ENCODE measurements at places on chromosomes 13 and 19.

DNA sequence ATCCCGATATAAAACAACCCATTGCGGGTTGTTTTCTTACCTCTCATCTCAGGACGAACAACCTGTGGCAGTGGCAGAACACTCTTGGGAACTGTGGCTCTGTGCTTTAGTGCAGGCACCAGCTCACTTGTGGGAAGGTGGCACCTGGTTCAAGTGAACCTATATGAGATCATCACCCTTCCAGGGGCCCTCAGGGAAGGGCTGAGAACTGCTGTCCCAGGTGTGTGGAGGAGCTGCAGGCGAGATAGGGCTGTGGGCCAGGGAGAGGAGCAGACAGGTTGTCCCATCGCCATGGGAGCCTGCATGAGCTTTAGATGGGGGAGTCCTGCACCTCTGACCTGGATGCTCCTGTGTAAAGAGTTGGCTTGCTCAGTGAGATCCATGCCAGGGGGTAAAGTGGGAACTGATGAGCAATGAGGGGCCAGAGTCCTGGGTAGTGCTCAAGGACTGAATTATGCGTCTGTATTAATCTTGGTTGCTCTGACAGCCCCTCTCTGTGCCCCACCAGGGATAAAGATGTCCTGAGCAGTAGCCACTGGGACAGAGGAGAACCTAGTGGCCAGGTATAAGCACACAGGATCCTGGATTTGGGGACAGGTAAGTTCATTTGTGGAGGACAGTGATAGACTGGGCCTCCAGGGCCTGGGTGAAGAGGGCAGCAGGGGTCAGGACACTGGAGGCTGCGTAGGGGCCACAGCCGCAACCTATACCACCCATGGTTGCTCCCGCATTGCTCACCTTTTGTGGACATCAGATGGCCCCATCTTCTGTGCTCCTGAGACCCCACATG, 8.7 kb downstream of the CEACAM4 start:
- DNase-seq, result no peak

DNA sequence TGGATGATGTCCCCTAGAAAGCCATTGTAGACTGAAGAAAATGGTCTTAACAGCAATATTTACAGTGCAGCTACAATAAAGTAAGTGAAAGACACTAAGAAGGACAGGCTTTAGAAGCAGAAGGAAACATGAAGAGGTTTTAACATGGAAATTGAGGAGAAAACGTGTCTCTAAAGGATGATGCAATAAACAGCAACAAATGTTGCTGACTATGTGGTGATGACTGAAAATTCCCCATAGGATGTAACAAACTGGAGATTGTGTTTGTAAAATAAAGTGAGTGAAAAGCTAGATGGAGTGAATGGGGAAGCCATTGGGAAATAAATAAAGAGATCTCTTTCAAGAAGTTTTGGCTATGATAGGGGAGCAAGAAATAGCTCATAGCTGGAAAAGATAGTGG, 186.7 kb upstream of the IPO5 start:
- no peak for DNase-seq

GRCh38 chr19:41876847-41877832, at the start of gene CD79A:
Gene CD79A, plus strand, starts transcription at chr19:41877279. Its CDS starts 26 bp downstream, at chr19:41877305.
- no peak for DNase-seq

GRCh38 chr13:96575423-96576320, 418.6 kb downstream of the OXGR1 start:
- no peak for DNase-seq

- no peak for DNase-seq
These were observed 7.5 kb upstream of the ATP8B3 start for GRCh38 chr19:1819341-1820255.

DNA sequence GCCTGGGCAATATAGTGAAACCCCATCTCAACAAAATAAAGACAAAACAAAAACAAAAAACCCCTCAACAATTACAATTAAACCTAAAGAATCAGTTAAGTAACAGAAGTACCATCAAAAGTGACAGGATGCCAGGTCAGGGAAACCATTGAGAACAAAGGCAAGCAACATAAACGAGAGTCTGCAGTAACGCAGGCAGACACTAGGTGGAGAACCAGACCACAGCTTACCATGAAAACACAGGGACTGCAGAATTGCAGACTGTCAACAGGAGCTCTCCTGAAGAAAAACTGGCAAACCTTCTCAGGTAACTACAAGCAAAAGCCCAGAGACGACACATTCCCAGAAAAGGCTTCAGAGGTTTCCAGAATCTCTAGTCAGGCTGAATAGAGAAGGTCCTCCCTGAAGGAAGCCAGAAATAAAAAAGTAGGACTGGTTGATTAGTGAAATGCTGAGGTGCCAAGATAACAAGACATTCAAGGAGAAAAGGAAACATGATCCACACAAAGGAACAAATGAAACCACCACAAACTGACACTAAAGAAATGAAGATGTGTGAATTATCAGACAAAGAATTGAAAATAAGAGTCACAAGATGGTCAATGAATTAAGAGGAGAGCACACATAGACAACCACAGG, 2.2 kb upstream of the ZNF665 start:
- peak; percentile 84 for DNase-seq

DNA sequence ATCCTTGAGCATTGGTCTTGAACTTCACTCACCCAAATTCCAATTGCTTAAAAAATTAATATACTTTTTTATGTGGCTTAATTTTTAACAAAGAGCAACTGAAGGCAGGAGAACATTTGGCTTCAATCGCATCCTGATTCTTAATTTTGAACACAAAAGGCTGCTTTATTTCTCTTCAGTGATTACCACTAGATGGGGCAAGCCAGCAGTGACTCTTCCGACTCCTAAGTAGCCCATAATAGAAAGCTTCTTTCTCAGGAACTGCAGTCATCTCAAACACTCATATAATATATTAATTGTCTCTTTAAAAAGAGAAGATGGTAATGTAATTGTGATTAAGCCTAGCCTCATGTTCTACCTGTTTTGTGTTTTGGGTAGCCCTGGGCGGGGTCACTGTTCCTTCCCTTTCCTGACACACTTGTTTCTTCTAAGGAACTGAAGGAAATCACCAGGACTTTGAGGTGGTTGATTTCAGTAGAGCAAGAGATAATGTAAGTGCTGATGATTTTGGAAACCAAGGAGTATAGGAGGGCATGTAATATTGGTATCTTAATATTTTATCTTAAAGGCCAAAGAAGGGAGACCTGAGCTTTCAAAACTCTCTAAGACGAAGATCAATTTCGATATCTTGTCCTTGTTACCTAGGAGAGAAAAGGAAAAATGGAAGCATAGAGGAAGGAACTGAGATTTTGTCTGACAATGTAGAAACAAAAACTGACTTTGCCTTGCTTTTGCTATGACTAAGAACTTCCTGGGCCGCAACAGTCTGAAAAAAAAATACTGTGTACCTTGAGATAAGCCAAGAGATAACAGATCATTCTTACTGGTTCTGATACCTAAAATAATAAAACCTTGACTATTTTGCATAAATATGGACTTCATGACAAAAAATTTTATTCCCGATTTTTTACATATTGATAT, 73.1 kb downstream of the TNFSF13B start:
- DNase-seq, result no peak

DNA sequence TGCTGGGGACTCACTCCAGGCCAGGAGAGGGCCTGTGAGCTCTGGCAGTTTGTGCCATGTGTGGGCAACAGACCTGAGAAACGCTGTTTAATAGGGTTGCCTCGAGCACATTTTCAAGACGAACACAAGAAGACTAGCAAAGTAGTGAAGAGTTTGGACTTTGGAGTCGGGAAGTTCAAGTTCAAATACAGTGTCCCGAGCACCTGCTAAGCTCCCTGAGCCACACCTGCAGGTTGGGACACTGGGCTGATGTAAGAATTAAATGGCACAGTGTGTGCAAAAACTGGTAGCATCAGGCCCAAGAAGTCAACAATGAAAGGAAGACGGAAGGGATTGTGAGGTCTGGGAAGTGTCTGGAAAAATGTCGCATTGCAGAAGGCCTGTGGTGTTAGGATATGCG, 112.8 kb upstream of the PABPC3 start:
- DNase-seq, result no peak

Measured in right forelimb (tissue), 1 donor.